ENCODE measurements at places on chromosomes 16 and 17. TPM values are rescaled to one million over a fixed set of nuclear protein-coding genes. Genes with fewer than 3 reads are reported as not detected.
A peak's percentile ranks its signal among the peaks of the same experiment; 100 is the strongest.

Gene PABPN1L
- not detected for total RNA-seq

Gene KRTAP1-5
- total RNA-seq = 1.6 TPM

Gene C1QL1
- total RNA-seq = not detected

Gene OR4D1
- not detected for total RNA-seq

Gene CD300A
- total RNA-seq = 2.0 TPM

Gene C16orf74
- 11.1 TPM for total RNA-seq

Gene CIBAR2
- not detected for total RNA-seq

Gene ALOX12B
- 150 TPM for total RNA-seq

- DNase-seq = no peak
Observed at GRCh38 chr17:9258115-9259015, 237.1 kb downstream of the NTN1 start.

DNA sequence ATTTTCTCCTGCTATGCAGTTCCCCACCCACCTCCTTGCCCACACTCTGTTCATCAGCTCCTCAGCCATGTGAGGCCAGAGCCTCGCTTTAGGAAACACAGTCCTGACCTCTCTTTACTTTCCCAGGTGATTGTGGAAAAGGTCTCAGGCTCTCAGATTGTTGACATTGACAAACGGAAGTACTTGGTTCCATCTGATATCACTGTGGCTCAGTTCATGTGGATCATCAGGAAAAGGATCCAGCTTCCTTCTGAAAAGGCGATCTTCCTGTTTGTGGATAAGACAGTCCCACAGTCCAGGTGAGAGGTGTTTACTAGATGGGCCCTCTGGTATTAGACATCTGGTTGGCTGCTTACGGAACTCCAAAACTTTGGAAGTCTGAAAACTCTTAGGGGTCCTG, 1.7 kb downstream of the GABARAPL2 start:
- no peak for DNase-seq

- no peak for DNase-seq
Observed at GRCh38 chr16:71916397-71916920, 21.1 kb downstream of the IST1 start.

DNA sequence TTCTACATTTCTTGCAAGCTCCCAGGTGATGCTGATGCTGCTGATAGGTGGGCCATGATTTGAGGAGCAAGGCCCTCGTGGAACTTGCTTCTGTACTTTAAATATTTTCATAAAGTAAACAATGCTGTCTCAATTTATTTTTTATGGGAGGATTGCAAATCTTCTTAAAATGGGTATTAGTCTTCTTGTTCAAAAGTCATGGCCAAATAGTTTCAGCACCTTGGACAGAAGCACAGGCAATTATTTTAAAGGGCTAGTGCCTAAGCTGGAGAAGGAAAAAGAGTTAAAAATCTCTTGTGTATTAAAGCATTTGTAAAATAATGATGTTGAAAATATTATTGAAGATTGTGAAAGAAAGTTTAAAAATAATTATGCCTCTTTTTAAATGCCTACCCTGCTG, 50.5 kb downstream of the GPR139 start:
- no peak for DNase-seq

- no peak for DNase-seq
Observed at GRCh38 chr17:2172077-2172851, 117.4 kb downstream of the HIC1 start.

GRCh38 chr17:57935833-57936807, 19.1 kb downstream of the CUEDC1 start:
- peak; percentile 71 for DNase-seq

GRCh38 chr17:41251261-41251660, 1.8 kb downstream of the KRTAP9-4 start:
- no peak for DNase-seq

GRCh38 chr17:58006560-58006923, 504 bp downstream of the SRSF1 start:
- DNase-seq = peak; percentile 85

GRCh38 chr16:66512272-66513110, 37.4 kb downstream of the TK2 start:
- DNase-seq = no peak

- DNase-seq = no peak
Observed at GRCh38 chr17:16272111-16272840, 55.3 kb downstream of the PIGL start.

DNA sequence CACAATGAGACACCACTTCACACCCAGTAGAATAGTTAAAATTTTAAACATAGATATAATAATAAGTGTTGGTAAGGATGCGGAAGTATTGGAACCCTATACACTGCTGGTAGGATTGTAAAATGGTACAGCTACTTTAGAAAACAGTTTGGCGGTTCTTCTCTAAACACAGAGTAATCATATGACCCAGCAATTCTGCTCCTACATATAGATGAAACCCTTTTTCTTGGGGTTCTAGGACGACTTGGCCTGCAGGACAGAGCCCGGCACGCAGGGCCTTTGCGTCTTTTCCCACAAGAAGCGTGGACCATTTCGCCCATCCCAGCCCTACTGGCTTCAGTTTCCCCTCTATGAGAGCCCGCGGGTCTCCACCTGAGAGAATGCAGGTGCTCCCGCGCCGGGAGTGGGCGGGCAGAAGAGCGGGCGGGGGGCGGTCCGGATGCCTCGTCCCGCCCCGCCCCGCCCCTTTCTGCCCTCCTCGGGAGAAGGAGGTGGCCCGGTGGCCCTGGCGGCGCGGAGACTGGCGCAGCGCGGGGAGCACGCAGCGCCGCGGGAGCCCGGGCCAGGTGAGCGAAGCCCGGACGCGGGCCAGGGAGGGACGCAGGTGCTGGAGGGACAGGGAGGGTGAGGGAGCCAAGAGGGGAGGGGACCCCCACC, at the start of gene SDR42E2:
Gene SDR42E2 (plus strand): TSS at position 508 of the 657 bp plus-strand sequence. CDS start 3,077 bp downstream, outside the sequence.
- no peak for DNase-seq

GRCh38 chr17:50911890-50912289, 45.7 kb upstream of the TOB1 start:
- no peak for DNase-seq
